Midbrain (tissue), 1 donor: ENCODE measurements at places on chromosomes 7 and 10.

DNA sequence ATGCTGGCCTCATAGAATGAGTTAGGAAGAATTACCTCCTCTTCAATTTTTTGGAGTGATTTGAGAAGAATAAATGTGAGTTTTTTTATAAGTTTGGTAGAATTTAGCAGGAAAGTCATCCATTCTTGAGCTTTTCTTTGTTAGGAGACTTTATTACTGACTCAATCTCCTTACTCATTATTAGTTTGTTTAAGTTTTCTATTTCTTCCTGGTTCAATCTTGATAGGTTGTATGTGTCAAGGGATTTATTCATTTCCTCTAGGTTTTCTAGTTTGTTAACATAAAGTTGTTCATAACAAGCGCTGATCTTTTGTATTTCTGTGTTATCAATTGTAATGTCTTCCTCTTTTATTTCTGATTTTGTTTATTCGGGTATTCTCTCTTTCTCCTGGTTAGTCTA, 47.4 kb downstream of the BICC1 start:
- DNase-seq: no peak

GRCh38 chr10:115945701-115946445, 327.1 kb downstream of the GFRA1 start:
- no peak for DNase-seq

GRCh38 chr7:7701527-7701926, 16.9 kb downstream of the RPA3 start:
- DNase-seq: no peak

DNA sequence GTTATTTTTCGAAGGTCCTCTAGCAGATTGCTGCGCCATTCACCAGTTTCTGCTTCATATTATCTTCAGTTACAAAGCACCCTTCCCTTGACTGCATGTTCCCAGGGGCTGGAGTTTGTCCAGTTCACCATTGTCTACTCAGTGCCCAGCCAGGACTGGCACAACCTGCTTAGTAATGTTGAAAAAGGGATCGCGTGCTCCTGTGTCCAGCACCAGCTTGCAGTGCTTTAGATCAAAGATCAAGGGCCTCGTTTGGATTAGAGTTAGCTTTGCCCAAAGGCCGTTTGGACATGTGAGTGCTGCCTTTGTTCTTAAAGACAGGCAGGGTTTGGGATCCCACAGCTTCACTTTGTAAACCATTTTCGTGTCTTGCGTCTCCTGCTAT, 867 bp downstream of the ATP6V0E2 start:
- no peak for DNase-seq

DNA sequence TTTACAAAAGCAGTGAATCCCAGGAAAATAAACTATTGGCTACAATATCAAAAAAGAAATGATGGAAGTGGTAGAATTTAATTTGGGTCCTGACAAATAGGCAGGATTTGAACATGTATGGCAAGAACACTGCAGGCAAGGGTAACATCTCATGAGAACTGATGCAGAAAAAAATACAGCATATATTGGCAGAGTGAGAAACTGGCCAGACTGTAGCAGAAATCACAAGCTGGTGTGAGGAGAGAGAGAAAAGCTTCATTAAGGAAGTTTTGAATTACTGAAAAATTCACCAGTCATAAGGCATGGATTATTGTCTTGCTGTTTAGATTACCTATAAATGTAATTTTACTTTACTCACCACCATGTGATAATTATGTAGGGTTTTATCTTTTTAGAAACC, 77.4 kb downstream of the ZEB1 start:
- no peak for DNase-seq

DNA sequence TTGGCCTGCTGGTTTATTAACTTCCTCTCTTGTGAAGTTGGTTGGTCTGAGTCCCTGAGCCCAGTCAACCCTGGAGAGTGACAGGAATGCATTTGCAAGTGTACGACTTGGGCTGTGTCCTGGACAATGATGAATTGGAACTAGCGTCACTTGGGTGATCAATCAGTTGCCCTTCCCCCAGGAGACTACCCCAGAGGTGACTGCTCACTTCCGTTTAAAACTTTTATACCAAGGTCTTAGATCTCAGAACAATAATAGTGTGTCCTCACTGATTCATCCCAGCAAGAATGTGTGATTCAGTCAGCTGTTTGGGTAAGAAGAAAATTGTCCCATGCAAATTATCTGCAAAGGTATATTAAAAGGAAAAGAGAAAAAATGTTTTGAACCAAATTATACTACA, 102.9 kb upstream of the ARMC3 start:
- no peak for DNase-seq

DNA sequence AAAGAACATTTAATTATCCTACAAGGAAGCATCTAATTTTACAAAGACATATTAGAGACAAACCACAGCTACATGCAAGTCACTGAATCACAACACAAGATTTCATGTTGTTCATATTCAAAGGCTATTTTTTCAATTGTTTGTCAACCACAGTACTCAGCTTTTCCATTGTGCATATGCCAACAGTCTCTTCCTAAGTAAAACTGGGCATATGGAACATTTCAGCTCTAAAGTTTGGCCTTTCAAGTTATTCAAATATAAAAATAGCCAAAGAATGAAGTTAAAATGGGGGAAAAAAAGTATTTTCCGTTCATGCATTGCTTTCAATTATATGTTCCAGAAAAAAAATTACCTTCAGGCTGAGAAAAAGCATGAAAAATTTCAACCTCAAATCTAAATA, 537.9 kb downstream of the PLXDC2 start:
- DNase-seq: no peak

- no peak for DNase-seq
Measured at GRCh38 chr7:33422825-33423645, 293.7 kb downstream of the BBS9 start.

- peak; percentile 95 for DNase-seq
Measured at GRCh38 chr7:64307254-64308015, 6.3 kb upstream of the ZNF736 start.

DNA sequence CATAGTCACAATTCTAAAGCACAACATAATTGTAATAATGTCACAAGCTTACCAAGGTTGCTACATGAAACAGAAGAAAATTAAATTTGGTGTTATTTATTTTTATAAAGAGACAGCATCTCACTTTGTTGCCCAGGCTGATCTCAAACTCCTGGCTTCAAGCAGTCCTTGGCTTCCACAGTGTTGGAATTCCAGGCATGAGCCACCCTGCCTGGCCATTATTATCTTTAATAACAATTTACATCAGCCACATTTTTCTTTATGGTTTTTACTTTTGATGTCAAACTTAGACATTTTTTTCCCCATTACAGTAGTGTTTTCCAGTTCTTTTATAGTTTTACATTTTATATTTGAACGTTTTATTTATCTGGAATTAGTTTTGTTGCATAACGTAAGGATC, 46.7 kb downstream of the BMPR1A start:
- DNase-seq: no peak

GRCh38 chr7:150879345-150879744, 27.0 kb downstream of the AOC1 start:
- DNase-seq: no peak

DNA sequence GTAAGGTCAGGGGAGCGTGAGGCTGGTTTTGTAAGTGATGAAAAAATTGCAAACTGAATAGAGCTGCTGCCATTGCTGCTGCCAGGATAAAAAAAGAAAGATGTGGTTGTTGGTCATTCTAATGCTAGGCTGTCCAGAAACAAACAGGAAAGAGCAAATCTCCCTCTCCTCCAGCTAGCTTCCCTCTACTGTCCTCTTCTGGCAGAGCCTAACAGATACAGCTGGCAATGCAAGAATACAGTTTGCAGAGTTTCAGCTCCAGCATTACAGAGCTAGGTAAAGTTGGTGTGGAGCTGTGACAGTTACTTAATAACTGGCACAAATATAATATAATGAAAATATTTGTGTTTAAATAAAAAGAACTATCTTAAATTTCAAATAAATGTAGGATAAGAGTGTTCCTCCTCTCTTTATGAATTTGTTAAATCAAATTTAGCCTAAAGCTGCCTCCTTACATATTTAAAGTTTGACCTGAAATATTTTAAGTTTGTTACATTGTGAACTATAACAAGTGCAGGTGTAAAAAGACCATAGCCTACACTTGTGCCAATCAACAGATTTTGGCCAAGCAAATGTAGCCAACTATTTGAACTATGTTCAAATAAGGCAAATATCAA, 407.7 kb downstream of the SH2D4B start:
- DNase-seq: peak; percentile 55

DNA sequence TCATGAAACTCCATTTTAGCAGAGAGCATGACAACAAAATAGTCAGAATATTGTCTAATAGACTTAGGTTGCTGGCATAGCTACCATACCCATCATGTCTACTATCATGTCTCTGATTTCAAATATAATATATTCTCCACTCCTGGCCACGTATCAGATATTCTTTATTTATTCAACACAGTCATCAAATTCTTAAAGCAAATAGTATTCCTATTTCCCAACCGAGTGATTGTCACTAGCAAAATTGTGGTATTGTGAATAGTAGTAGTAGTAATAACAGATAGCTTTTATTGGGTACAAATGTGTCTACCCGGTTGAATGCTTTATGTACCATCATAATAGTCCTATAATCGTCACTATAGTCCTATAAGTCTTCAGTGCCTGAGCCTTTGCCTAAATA, 918.6 kb downstream of the KCNMA1 start:
- DNase-seq: no peak

DNA sequence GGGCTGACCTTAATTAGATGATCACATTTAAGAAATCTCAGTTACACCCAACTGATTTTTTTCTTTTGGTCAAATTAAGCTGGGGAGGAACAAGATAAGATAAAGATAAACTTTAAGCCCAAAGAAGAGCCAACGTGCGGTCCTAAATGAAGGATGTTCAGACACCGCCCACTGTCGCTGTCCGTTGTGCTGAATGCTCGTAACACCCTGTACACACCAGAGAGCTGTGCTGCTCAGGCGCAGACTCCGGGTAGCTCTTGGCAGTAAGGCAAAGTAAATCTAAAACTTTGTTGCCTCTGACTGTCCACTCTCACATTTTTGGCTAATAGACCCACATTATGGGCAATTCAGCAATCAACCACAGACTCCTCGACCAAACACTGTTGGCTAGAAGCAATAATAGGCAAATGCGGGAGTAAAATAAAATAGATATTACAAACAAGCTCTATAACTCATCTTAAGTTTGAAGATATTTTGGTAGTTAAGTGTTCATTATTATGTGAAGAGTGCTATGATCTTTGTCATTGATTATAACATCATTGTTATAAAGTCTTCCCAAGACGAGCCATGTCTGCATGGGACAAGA, 57.1 kb downstream of the PLPP4 start:
- no peak for DNase-seq

DNA sequence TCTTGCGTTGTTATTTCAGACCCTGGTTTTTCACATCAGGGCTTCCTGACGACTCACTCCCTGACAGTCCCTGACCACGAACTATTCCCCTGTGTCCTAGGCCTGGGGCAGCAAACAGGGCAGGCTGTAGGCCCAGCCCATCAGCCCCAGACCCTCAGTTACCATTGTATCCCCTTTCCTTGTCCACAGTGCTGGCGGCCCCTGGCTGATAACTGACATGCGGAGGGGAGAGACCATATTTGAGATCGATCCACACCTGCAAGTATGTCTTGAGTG, 50.5 kb upstream of the TRIM8 start:
- no peak for DNase-seq

- DNase-seq: no peak
Measured at GRCh38 chr7:132137681-132138080, 438.6 kb downstream of the PLXNA4 start.

DNA sequence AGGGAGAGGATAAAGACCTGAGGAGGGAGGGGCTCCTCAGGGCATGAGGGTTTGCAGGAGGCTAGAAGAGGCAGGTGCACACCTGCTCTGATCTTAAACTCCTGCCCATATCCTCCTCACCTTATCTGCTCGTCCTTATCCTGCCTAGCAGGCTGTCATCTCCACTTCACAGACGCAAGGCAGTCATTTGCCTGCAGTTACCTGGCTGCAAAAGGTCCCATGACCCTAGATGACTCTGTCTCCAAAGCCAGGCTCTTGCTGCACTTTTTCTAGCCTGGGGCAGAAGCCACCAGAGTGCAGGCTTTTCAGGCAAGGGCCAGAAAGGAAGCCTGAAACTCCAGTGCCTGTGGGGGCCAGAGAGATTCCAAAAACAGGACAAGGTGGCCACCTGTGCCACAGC, 1.7 kb upstream of the ZNF853 start:
- DNase-seq: no peak

- DNase-seq: no peak
Measured at GRCh38 chr10:16854623-16855022, 37.4 kb upstream of the RSU1 start.

DNA sequence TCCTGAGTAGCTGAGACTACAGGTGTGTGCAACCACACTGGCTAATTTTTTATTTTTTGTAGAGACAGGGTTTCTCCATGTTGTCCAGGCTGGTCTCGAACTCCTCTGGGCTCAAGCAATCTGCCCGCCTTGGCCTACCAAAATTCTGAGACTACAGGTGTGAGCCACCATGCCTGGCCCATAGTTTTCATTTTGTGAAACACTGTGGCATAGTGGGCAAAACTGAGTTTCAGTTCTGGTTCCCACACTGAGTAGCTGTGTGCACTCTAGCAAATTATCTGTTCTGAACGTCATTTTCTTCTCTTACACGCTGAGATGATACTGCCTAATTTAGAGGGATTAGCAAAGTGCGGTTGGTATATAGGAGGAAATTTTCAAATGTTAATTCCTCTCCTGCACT, 13.5 kb downstream of the ATP5MK start:
- DNase-seq: no peak

DNA sequence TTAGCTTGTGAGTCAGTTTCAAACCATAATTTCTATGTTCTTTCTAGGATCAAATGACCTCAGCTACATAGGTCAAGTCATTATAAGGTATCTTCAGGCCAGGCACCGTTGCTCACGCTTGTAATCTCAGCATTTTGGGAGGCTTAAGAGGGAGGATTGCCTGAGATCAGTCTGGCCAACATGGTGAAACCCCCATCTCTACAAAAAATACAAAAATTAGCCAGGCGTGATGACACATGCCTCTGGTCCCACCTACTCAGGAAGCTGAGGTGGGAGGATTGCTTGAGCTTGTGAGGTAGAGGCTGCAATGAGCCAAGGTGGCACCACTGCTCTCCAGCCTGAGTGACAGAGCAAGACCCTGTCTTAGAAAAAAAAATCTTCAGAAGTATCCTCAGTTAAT, 362.3 kb downstream of the GATA3 start:
- no peak for DNase-seq

DNA sequence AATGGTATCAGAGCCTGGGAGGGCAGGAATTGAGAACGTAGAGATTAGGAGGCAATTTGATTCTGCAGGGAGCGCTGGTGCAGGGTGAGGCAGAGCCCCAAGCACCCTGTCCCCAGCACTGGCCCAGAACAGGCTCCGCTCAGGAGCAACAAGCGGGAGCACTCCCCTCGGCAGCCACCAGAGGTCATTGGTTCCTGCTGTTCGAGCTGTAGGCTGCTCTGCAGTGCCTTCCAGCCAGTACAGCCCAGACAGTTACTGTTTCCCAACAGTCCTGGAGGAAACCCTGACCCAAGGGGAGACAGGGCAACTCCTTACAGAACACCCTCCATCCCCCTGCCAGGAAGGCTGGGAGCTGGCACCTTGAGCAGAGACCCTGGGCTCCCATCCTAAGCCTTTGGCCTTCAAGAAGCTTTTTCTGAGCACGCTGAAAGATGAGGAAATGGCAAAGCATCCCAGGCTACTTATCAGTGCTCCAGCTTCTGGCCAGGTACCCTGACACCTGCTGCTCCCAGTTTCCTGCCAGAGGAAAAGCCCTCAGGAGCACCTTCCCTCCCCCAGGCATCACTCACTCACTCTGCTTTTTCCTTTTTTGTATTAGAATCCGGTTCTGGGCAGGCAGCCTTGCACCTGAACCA, 71.2 kb upstream of the EFCAB10 start:
- DNase-seq: peak; percentile 75
